Stimulated activated CD4-positive, alpha-beta T cell treated with anti-CD3 and anti-CD28 coated beads, Interleukin-4, amount 100 ng/mL, for 24 hours (primary cell): ENCODE measurements at places on chromosomes 5 and 9.

DNA sequence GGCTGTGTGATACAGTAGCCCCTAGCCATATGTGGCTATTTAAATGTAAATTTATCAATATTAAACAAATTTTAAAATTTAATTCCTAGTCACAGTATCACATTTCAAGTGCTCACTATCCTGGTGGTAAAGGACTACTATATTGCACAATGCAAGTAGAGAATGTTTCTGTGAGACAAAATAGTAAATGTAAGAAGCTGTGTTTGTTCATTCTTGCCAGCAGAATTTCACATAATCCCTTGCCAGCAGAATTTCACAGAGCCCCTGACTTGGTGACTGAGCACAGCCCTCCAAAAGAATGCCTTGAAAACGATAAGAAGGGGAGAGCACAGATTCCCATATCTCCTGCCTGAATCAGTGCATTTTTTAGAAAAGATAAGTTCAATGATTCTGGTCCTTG lies 75.9 kb upstream of the SELENOP start:
- DNase-seq, result no peak

GRCh38 chr9:89723469-89724100 lies 118.8 kb downstream of the GADD45G start:
- no peak for DNase-seq

DNA sequence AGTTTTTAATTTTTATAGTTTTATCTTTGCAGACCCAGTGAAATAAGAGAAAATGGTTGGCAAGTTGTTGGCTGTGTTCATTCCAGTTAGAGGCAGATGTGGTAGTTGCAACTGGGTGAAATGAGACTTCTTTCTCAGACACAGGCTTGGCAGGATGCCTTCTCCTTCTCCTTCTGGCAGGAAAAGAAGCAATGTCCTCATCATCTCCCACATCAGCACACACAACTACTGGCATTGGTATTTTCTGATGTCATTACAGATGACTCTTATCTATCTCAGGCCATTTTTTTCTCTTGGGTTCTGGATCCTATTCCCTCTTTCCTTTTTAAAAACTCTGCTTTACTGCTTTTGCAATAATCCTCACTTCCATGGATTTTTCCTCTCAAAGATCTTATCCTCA lies 103.3 kb upstream of the EDIL3 start:
- no peak for DNase-seq

DNA sequence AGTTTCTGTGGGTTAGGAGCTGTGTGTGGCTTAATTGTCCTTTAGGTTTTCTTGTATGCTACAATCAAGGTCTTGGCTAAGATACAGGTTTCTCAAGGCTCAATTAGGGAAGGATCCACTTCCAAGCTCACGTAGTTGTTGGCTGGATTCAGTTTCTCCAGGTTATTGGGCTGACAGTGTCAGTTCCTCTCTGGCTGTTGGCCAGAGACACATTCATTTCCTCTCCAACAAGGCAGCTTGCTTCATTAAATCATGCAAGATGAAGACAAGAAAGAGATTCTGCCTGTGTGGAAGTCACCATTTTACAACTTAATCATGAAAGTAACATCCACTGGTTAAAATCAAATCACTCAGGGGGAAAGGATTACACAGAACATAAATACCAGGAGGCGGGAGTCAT lies 275.7 kb upstream of the KIF2A start:
- no peak for DNase-seq

DNA sequence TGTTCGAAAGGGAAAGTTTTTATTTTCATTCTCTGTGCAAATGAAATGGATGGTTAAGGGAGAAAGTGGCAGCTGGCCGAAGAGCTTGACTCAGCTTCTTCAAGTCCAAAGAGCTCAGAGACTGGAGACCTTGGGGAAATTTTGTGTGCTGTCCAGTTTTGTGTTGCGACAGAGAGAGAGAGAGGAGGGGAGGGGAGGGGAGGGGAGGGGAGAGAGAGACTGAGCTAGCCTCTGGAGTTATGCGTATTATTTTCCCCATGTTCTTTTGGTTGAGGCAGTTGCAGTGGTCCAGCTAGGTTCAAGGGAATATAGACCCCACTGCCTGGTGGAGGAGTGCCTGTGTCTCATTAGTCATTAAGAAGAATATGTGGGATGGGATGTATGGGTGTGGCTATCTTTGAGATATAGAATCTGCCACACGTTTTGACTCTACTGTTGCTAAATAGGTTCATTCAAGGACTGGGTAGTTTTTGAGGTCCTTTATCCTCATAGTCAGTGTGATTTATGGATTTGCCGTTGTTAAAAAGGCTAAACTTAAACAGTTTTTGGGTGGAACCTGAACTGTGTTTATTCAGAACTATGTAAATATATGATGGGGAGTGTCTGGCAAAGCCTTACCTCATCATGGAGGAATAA lies 69.7 kb downstream of the ARHGAP26 start:
- no peak for DNase-seq

GRCh38 chr9:126564128-126564527 lies 49.6 kb upstream of the LMX1B start:
- DNase-seq, result no peak
